ENCODE measurements at places on chromosomes 6 and 20.
A peak's percentile ranks its signal among the peaks of the same experiment; 100 is the strongest.

DNA sequence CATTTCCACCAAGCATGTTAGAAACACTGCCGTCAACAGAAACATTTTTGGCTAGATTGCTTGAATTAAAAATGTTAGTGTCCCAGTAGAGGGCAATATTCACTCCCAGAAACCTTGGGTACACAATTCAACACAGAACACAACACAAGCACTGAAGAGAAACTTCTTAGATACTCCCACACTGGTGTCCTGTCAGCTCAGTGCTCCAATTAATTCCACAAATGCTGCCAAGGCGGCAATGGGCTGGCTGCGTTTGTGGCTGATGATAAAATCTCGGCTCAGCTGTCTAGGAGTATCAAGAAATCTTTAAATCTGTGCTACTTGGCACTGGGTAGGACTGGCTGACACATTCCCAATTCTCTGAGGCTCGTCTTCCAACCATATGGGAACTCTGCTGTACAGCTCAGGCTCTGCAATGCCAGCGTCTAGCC lies 39.3 kb downstream of the BEND3 start:
- no peak for DNase-seq

- DNase-seq: no peak
Measured at GRCh38 chr20:45919542-45920399, 7.8 kb upstream of the PLTP start.

DNA sequence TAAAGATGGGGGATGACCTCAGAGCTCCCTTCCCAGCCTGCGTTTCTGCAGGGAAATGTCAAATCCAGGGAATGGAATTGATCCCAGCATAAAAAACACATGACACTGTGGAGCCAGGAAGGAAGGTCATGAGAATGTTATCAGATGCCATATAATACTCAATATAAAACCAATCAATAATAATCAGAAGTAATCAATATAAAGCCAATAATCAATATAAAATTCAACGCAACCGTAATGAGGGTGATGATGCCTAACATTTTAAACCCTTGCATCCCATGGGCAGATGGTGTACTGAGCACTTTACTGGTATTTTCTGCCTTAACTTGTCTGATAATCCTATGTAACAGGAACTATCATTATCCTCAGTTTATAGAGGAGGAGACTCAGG lies 30.1 kb upstream of the SULF2 start:
- no peak for DNase-seq

GRCh38 chr6:69422475-69422874 lies 374.3 kb downstream of the LMBRD1 start:
- DNase-seq: peak; percentile 40

- DNase-seq: no peak
Measured at GRCh38 chr6:14038467-14039437, 78.8 kb upstream of the CD83 start.

DNA sequence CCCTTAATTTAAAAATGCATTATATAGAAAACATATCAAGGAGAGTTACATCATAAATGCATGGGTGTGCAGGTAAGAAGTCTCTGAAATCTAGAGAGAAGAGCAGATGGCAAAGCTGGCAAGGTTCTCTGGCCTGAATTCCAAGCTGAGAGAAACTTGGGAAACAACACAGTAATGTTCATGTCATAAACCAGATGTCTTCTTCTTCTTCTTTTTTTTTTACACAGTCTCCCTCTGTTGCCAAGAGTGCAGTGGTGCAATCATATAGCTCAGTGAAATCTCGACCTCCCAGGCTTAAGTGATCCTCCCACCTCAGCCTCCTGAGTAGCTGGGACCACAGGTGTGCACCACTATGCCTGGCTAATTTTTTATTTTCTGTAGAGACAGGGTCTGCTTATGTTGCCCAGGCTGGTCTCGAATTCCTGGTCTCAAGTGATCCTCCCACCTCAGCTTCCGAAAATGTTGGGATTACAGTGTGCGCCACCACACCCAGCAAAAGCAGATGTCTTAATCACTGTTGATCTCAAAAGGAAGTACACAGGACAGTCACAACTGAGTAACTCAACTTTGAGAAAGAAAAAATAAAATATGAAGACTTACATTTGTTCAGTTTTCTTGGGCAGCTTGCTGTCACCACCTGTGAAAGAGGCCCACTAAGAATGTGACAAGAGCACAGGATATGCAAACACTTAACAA lies 77.3 kb downstream of the DNAAF9 start:
- DNase-seq: no peak

DNA sequence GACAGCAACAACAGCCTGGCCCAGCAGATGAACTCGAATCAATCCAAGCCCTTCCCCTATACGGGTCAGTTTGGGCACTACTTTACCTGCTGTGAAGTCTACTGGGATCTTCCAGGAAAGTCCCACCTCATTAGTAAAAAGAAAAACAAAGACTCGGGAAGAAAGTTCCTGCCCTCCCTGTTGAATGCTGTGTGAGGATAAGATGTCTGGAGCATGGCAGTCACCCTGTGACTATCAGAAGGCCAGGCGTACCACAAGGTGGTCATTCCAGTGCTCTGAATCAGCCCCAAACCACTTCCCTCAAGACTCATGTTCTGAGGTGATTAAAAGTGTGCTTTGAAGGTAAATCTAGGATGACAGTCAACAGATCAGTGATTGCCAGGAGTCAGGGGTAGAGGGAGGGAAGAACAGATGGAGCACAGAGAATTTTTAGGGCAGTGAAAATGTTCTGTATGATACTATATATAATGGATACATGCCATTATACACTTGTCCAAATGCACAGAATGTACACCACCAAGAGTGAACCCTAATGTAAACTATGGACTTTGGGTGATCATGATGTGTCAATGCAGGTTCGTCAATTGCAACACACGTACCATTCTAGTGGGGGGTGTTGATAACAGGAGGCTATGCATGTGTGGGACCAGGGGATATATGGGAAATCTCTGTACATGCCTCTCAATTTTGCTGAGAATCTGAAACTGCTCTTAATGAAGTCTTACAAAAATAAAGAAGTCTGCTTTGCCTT lies 14.7 kb downstream of the FKBP1A start:
- no peak for DNase-seq

DNA sequence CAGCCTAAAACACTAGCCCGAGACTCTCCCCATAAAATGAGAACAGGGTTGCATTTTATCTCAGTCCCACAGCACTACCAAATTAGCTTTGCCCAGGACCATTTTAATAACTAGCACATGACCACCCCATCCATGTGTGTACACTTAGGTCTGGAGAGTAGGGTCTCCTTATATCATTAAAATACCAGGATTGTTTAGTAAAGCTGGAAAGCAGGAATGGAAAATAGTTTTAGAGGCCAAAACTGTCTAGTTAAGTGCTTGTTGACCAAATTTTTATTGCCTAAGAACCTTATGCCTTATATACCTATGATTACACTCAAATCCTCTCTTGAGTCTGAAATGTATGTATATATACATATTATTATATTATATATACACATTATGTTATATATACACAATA lies 608.4 kb downstream of the HDGFL1 start:
- DNase-seq: no peak

DNA sequence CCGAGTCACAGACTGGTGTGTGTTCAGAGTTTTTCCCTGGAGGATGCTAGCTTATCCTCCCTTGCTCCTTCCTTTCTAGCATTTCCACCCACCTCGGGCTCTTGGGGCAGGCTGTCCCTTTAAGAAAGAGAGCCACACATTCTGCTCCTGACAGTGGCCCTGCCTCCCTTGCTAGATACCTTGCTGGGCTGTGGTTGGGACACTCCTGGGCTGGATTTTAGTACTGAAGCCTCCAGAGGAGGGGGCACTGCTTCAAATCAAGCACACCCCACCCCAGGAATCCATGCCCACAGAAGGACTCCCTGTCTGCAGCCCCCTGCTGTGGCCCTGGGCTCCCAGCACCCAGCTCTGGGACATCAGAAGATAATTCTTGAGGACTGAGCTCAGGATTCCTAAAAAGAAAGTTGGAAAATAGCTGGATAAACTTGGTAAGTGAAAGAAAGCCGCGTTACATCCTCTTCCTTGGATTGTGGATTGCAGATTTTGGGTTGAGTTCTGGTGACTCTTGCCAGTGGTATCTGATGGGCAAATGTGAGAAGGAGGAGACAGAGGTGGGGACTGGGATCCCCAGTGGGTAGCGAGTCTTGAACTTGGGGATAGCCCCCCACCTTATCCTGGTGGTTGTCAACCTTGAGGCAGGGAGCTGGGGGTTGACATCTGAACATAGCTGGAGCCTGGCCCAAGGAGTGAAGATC lies 29.0 kb downstream of the DAAM2 start:
- DNase-seq: no peak

- no peak for DNase-seq
Measured at GRCh38 chr20:23029324-23029723, 5.8 kb upstream of the SSTR4 start.

- no peak for DNase-seq
Measured at GRCh38 chr20:5714261-5715041, 35.8 kb upstream of the SHLD1 start.

GRCh38 chr6:72374857-72375256 lies 247.0 kb upstream of the KCNQ5 start:
- peak; percentile 7 for DNase-seq
